NCI-H446 (cell line): ENCODE measurements at places on chromosomes 3 and 15.

DNA sequence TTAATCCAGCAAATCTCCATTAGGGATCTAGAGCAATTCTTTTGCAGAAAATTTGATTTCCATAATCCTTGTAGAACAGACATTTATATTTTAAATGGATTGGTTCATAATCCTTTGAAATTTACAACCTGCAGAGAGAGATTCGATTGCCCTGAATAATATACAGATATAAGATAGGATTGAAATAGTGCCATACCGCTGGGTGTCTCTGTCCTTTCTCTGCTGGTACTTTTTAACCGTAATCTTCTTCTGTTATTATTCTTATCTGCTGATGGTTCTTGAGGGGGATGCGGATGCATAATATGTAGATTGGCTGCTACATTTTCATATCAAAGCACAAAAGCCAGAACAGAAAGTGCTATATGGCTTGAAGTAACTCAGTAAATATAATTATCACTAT lies 182.2 kb downstream of the CFAP20DC start:
- DNase-seq: no peak

DNA sequence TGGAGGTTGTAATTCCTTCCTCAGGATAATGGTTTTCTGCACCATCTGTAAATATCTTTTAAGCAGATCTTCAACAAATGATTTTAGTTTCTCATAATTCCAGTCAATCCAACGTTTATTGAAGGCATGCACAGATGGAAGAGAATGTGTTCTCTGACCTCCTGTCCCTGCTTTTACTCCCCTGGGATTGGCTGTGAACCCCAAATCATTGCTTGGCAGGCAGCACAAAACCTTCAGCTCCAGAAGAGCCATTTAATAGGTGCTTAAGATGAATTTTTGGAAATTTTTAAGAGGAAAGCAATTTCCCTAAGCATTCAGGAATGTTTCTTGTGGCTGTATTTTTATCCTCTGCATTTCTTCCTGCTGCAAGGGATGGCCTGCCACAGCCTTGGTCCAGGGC lies 25.5 kb upstream of the THSD4 start:
- DNase-seq: no peak

DNA sequence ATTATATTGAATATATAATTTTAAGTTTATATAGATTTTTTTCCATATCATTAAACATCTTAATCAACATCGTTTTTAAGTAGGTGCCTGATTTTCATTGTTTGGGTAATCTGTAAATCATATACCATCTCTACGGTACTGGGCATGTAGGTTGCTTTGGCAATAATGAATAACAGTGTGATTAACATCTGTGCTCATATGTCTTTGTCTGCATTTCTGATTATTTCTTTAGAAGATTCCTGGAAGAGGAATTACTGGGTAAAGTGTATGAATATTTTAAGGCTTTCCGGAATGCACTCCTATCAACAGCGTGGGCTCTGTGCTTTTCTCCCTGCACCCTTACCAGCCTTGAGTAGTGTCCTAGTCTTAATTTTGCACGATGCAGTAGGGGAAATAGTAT lies 119.8 kb upstream of the LIPC start:
- DNase-seq: no peak

DNA sequence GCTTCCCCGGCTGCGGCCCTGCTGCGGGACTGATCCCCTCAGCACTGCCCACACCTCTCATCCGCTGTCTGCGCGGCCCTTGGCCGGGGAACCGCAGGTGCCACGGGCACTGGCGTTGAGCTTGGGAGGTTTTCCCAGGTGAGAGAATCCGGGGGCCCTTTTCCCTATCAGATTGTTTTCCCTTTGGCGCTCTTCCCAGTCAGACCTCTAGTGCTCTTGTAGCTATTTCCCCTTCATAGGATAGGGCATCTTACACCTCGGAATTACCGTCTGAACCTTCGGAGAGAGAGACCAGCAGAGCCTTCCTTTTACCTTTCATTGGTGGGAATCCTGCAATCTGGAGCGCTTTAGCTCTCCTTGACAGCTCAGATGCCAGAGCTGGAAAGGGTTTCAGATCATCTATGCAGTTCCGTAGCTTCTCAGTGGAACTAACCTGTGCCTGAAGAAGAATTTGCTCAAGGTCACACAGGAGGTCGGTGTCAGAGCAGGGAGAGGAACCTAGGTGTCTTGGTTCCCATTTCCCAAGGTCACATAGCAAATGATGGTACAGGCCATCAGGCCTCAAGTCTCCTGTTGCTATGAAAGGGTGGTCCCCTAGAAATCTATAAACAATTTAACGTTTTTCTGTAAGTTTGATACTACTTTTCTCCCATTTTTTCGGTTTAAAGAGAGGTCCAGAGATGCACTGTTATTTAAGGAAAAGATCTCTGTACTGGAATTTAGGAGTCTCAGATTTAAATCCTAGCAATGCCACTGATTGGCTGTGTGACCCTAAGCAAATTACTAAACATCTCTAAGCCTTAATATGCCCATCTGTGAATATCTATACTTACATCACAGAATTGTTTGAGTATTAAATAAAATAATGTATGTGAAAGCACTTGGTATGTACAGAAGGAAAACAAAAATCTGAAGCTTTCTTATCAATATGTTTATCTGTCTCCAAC lies 916 bp downstream of the IDH3A start:
- DNase-seq: no peak

- DNase-seq: no peak
Measured at GRCh38 chr3:141129049-141129448, 77.9 kb downstream of the SPSB4 start.

- DNase-seq: peak; percentile 62
Measured at GRCh38 chr3:56810577-56811545, 9.1 kb upstream of the ARHGEF3 start.

DNA sequence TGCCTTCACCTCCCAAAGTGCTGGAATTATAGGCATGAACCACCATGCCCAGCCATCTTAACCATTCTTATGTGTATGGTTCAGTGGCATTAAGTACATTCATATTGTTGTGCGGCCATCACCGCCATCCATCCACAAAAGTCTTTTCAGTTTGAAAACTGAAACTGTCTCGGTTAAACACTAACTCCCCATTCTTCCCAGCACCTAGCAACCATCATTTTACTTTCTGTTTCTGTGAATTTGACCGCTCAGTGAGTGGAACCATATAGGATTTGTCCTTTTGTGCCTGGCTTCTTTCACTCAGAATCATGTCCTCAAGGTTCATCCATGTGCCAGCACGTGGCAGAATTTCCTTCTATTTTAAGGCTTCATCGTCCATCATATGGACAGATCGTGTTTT lies 5.8 kb downstream of the MCM2 start:
- DNase-seq: no peak

DNA sequence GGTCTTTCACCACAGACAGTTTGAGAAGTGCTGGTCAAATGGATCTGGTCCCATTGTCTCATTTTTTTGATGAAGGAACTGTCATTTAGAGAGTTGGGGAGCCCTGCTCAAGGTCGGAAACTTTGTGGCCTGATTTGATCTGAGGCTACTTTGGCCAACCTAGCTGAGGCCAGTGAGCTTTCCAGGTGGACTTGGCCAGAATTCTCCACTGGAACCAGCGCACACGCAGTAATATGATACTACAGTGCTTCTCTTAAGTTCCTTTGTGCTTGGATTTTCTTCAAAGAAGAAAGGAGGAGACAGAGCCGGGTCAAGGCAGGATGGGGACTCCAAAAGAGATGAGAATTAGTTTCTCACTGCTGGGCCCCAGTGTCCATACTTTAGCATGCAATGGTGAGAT lies 50.5 kb downstream of the CCNB2 start:
- DNase-seq: no peak

GRCh38 chr3:155242342-155242741 lies 51.1 kb downstream of the STRIT1 start:
- no peak for DNase-seq

DNA sequence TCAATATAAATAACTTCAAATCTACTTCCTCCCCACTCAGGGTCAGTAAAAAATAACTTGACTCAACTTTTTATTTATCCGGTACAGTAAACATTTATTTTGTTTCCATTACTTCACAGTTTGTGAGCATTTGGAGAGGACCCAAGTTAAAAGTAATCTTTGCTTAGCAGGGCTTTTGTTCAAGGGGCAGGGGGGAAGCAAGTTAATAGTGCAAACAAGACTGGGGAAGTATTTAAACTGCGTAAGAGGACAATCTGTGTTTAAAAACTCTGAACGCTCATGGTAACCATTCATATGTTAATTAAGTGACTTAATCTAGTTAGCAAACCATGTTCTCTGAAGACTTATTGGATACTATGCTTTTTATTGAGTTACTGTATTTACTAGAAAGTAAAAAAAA lies 346.2 kb downstream of the SLC9A9 start:
- no peak for DNase-seq

DNA sequence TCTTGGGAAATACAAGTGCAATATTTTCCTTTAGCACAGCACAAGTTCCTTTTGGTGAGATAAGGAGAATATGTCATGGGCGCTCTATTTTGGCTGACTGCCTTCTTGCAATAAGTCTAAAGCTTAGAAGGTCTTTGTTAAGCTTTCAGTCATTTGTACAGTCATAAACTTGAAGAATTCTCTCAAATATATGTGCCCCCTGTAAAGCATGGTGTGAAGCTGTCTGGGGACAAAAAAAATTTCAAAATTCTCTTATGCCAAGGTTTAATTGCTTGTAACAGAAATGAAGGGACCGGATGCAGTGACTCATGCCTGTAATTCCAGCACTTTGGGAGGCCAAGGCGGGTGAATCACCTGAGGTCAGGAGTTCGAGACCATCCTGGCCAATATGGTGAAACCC lies 21.7 kb upstream of the ARID3B start:
- no peak for DNase-seq

GRCh38 chr3:112688819-112689218 lies 47.9 kb upstream of the CCDC80 start:
- no peak for DNase-seq

GRCh38 chr15:56929933-56930332 lies 11.5 kb downstream of the TCF12 start:
- DNase-seq: no peak

DNA sequence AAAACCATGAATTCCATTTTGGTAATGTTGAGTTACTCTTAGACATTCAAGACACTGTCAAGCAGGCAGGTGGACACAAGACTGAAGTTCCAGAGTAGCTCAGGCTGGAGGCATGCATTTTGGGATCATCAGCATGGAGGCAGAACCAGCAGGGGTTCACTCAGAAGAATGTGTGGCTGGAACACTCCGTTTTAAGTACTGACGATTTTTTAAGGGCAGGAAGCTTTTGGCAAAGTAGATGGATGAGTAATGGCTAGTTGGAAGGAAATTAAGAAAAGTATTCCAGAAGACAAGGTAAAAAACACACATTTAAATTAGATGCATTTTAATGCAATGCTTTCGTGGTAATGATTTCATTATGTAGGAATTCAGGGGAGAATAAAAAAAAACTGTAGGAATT lies 420.4 kb downstream of the ROBO2 start:
- DNase-seq: peak; percentile 52

DNA sequence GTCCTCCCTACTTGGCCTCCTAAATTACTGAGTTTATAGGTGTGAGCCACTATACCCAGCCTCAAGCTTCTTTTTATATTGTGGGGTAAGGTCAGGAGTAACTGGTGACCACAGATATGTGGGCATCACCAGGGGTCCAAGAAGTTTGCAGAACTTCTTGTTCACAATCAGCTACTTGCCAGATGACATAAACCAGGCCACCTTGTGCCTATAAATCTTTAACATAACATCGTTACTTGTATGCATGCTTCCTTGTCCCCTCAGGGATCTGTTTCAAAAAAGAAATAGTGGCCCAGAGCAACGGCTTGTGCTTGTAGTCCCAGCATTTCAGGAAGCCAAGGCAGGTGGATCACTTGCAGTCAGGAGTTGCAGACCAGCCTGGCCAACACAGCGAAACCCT lies 115.1 kb upstream of the FAM174B start:
- DNase-seq: no peak

- DNase-seq: no peak
Measured at GRCh38 chr3:64623125-64623524, 64.7 kb downstream of the ADAMTS9 start.

DNA sequence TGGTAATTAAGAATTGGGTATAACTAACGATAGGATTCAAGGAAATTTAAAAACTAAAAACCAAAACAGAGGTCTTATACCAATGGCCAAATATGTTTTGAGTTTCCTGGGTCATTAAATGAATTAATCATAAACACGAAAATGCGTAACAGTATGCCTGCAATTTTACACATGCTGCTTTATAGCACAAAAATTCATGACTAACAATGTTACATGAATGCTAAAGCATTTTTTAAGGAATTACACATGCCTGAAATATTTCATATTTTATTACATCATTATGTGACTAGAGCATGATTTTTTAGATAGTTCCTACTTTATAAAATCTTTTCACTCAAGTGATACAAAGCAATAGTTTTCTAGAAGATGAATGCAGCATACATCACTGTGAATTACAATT lies 74.7 kb downstream of the ZNF148 start:
- DNase-seq: no peak

DNA sequence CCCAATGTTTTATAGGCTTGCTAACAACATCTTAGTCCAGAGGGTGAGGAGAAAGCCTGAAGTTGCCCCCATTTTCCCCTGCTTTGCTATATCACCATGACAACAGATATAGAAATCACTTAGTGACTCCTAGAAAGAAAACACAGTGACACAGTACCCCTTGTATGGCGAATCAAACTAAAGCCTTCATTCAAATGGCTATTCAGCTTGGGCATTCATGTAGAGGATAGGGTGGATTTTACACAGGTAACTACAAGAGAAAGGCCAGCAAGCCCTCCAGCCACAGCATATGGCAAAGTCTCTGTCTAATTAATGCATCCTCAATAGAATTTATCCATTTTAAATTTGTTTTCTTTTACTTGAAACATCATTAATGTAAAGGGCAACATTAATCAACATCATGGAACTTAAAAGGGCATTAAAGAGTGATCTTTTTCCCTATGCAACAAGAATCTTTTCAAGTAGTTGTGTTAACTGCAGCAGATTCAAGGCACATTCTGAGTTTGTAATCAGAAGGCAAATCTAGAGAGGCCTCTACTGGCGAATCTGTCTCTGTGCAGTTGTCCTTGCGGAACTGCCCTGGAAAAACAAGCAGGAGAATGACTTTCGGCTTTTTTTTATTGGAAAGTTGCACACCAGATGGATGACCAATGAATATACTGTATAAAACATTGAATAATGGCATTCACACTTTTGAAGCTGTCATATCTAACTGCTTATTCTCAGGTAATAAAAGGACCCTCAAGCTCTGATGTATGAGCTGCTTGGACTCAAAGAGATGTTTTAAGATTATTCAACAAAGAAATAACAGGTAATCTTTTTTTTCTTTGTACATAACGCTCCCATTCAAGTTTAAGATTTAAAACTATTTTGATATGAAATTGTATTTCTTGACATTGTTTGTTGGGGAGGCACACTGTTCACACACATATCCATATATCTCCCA lies 621.7 kb upstream of the AGTR1 start:
- DNase-seq: peak; percentile 10

GRCh38 chr15:78140292-78140691 lies 8.9 kb upstream of the IDH3A start:
- DNase-seq: no peak

- DNase-seq: no peak
Measured at GRCh38 chr3:177300039-177300833, 103.0 kb upstream of the TBL1XR1 start.

- DNase-seq: no peak
Measured at GRCh38 chr3:174462916-174463315, 396.2 kb upstream of the NAALADL2 start.
